Ureter (tissue), 1 donor: ENCODE measurements at places on chromosomes 5 and 9.

- no peak for DNase-seq
Measured at GRCh38 chr5:80054682-80055081, 19.5 kb downstream of the THBS4 start.

- DNase-seq, result no peak
Measured at GRCh38 chr5:122896598-122897282, 51.3 kb downstream of the SNX24 start.

DNA sequence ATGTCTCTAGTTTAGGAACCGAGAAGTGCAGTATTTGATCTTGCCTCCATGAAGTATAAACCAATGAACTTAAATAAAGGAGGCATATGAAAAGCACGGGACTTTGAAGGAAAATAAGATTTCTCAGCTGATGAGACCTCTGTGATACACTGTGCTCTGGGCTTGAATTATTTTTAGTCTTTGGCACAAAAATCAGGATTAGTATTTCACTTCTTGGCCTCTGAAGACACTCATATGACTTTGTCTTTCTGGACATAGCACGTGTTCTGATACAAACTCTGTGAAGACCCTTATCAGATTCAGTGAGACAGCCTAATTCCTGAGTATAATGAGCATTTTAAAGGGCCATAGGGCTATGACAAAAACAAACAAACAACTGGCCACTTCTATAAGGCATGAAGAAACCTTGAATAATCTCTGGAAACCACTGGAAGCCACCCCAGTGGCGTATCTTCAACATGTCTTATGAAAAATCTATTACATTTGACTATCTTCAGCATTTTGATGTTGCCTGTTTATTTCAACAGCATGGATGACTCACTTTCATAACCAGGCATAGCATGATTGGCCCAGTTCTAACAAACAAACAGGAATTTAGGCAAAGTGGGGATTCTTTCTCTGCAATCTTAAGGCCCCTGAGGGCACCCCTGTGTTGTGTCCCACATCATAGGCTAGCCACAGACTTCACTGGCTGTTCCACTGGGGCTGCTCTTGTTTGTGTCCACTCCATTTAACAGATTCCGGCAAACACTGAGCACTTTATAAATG, 90.3 kb upstream of the ZNF462 start:
- no peak for DNase-seq

DNA sequence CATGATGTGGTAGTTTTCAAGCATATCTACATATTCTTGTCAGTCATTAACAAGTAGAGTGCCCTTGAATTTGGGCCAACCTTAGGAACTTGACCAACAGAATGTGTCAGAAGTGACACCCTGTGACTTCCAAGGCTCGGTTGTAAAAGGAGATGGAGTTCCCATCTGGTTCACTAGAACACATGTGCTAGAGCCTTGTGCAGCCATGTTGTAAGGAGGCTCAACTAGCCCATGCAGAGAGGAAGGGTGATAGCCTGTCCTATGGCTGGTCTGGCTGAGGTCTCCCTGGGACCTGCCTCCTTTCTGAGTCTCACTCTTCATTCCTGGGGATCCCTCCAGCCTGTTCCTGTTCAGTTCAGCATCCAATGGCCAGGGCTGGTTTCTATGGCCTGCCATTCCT, 28.1 kb upstream of the HRH2 start:
- no peak for DNase-seq

- DNase-seq, result no peak
Measured at GRCh38 chr5:145489516-145489915, 345.6 kb downstream of the PRELID2 start.

GRCh38 chr5:137880313-137880712, 8.9 kb upstream of the PKD2L2 start:
- no peak for DNase-seq

- DNase-seq, result no peak
Measured at GRCh38 chr5:150303070-150303615, 438 bp upstream of the ARSI start.
